ENCODE measurements at places on chromosomes 16 and 17.

DNA sequence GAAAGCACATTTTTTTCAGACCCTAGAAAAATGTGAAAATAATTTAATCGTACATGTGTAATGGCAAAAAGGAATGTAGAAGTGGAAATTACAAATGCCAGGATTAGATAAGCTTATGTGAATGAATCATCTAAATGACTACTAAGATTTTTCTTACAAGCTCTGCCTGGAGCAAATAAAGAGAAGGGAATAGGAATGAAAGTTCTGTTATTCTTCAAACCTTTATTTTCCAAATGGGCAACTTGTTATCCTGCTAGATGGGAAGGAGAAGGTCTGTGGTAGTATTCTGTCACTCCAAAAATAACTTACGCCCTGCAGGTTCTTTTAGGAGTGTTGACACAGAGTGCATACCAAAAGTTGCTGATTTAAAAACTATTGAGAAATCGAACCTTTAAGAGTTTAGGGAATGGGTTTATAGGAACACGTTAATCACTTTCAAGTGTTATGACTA, 9.7 kb downstream of the CTCF start:
- DNase-seq = no peak

DNA sequence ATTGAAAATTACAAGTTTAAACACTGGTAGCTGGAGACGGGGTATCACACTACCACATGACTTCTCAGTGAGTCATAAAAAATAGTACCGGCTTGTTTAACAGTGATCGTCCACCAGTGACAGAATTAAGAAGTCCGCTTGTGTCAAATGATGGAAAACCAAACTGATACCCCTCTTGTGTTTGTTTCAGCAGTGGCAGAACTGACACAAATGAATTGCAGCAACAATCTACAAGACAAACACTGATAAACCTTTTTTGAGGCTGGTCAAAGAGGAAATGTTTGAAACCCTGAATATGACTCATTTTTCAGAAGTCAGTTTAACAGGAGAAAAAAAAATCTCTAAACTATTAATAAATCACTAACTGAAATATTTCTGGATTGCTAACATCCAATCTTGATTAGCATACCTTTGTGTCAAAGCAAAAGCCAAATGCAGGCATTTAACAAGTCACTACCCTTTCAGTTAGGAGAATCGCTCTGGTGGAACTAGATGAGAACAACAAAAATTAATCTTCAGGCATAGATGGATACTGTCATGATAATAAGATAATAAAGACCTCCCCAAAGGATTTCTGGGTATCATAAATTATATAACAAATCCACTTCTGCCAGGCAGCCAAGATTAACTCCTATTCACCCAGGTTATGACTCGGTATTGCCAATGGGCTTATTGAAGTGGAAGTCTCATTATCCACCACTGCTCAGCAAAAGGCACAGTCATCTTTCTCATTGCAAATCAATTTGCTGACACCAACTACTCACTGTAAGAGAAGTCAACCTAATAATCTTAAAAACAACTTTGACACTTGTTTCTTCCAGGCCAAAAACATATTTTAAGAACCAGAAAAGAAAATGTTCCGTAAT, 20.8 kb downstream of the DCUN1D3 start:
- DNase-seq = peak; percentile 43

DNA sequence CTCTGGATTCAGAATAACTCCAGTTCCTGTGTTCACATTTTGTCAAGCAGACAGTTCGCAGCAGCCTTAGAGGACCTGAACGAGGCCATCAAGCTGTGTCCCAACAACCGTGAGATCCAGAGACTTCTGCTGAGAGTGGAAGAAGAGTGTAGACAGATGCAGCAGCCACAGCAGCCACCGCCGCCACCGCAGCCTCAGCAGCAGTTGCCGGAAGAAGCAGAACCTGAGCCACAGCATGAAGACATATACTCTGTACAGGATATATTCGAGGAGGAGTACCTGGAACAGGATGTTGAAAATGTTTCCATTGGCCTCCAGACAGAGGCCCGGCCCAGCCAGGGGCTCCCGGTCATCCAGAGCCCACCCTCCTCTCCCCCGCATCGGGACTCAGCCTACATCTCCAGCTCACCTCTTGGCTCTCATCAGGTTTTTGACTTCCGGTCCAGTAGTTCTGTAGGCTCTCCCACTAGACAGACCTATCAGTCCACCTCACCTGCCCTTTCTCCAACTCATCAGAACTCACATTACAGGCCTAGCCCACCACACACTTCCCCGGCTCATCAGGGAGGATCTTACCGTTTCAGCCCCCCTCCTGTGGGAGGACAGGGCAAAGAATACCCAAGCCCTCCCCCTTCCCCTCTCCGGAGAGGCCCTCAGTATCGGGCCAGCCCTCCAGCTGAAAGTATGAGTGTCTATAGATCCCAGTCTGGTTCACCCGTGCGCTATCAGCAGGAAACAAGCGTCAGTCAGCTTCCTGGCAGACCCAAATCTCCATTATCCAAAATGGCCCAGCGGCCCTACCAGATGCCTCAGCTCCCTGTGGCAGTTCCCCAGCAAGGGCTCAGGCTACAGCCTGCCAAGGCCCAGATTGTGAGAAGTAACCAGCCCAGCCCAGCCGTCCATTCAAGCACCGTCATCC, 25.9 kb downstream of the CYB561 start:
- no peak for DNase-seq

DNA sequence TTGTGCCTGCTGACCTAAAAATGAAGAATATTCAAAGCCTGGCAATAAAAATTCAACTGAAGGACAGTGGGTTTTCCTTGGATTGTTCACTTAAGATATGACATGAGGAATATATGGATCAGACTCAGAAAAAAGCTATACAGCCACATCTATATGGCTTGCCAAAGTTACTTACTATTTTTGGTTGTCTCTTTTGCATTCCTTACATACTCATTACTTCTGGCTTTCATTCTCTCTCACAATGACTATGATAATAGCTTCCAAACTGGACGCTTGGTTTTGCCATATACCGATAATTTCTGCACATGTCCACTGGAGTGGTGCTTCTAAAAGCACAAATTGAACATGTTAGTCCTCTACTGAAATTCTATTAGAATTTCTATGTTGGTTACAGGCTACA, 664.9 kb downstream of the CDH8 start:
- no peak for DNase-seq

DNA sequence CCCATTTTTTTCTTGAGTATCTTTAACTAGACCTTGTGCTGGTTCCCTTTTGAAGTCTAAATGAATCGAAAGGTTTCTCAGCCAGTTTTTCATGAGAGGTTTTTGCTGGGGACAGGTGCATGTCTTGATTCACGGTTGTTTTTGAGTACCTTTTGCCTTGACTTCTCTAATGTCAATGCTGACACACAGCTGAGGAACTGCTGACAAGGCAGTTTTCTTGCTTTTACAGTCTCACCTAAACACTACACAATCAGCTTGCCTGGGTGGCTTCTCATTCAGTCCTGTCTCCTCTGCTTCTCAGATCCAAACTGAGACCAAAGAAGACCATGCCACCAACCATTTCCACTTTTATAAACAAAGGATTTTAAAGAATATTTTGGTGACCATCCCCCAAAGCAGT, 7.1 kb downstream of the OR3A3 start:
- DNase-seq = no peak

DNA sequence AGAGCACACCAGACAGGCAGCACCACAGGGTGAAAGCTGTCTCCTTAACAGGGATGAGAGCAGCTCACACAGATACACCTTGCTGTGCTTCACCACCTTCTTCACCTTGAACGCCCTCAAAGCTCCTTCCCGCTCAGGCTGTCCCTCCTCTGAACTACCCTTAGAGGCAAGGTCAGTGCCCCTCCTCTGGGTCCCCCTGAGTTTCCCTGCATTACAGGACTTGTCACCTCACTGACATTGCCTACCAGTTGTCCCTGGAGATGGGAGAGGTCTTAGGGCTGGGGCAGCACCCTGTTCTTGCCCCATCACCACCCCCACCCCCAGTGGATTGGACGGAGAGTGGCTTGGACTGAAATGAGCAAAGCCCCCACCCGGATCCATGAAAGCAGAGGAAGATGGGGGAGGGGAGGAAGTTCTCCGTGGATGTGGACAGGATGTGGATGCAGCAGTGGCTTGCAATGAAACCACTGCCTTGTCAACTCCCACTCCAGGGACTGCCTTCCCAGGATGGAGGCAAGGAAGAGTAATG, 73.2 kb upstream of the CDH5 start:
- no peak for DNase-seq

GRCh38 chr16:17011712-17012111, 459.0 kb downstream of the XYLT1 start:
- no peak for DNase-seq

GRCh38 chr16:86330906-86331305, 179.4 kb upstream of the FOXF1 start:
- no peak for DNase-seq

DNA sequence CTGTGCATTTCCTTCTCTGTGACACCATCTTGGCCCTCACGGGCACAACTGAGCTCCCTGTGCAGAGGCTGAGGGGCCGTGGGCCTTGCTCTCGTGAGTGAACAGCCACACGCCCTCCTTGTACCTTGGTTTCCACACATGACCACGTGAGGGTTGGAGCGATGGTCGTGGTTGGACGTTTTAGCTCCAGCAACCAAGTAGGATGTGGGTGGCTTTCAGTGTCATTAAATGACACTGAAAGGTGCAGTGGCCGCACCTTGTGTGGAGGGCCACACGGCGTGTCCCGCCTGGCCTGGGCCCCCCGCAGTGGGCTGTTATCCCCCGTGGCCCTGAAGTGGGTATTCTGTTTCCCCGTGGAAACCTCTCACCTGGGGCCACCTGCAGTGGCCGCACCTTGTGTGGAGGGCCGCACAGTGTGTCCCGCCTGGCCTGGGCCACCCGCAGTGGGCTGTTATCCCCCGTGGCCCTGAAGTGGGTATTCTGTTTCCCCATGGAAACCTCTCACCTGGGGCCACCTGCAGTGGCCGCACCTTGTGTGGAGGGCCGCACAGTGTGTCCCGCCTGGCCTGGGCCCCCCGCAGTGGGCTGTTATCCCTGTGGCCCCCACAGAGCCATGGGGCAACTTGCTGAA, 28.2 kb downstream of the ACSF3 start:
- DNase-seq = no peak

Measured in GM20000 (cell line).